ENCODE measurements at places on chromosomes 7 and 10.
A peak's percentile ranks its signal among the peaks of the same experiment; 100 is the strongest.

GRCh38 chr10:124279882-124280281, 138.8 kb downstream of the OAT start:
- DNase-seq = no peak

GRCh38 chr10:55897490-55897921, 463.6 kb downstream of the ZWINT start:
- DNase-seq = no peak

- DNase-seq = no peak
Observed at GRCh38 chr7:84372155-84372621, 177.6 kb upstream of the SEMA3A start.

DNA sequence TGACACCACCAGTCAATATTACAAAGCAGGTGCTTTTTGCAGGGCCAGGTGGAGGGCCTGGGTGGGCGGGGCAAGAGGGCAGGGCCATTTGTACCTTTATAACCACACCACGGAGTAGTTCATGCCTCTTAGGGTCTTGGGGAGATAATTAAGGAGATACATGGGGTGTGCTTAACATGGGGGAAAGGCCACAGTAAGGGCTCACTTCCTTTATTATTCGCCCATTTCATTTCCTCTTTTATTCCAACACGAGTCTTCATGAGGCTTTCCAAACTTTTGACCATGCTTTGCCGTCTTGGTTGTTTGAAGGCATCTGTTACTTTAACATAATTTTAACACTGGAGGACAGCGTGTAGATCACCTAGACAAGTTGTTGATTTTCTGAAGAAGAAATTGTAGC, 33.3 kb upstream of the LYZL2 start:
- DNase-seq = no peak

GRCh38 chr7:26305090-26305868, 13.6 kb downstream of the SNX10 start:
- no peak for DNase-seq

DNA sequence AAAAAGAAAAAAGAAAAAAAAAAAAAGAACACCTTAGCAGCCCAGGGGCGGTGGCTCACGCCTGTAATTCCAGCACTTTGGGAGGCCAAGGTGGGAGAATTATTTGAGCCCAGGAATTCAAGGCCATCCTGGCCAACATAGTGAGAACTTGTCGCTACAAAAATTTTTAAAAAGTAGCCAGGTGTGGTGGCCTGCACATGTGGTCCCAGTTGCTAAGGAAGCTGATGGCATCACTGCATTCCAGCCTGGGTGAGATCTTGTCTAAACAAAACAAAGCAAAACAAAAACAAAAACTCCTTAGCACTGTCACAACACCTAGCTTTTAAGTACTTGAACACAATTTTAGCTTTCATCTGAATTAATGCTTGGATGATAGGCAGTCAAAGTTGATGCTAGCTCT, 86.3 kb upstream of the MKLN1 start:
- DNase-seq = no peak

DNA sequence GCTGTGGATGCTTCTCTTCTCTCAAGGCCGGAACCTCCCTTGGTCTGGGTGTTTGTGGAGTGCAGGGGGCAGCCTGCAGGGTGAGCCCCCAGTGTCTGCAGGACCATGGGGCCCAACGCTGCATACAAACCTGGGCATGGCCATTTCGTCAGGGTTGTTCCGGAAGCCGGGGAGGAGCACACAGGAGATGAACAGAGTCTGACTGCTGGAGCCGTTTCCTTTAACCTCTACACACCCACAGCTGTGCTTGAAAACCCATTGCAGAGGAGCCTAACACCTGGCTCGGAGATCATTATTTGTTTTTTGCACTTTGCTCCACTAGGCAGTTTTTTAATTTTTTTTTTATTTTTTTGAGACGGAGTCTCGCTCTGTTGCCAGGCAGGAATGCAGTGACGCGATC, 167.6 kb upstream of the INSYN2A start:
- no peak for DNase-seq

DNA sequence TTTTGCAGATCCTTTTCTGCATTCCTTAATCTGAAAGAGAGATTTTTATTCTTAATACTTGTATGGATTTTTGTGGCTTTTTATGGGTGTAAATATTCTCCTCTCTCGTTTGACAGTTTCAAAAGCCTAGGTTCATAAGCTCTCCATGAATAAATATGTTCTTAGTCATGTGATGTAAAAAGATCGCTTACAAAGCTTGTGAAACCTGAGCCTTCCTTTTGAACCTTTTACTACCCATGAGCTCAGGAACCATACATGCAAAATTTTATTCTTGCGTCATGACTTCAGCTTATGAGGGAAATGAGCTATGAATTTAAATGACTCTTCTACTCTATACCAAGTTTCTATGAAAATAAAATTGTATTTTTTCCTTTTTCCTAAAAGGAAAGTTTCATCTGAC, 98.7 kb downstream of the POLL start:
- DNase-seq = peak; percentile 18

- DNase-seq = no peak
Observed at GRCh38 chr7:95520136-95520535, 34.4 kb downstream of the ASB4 start.

DNA sequence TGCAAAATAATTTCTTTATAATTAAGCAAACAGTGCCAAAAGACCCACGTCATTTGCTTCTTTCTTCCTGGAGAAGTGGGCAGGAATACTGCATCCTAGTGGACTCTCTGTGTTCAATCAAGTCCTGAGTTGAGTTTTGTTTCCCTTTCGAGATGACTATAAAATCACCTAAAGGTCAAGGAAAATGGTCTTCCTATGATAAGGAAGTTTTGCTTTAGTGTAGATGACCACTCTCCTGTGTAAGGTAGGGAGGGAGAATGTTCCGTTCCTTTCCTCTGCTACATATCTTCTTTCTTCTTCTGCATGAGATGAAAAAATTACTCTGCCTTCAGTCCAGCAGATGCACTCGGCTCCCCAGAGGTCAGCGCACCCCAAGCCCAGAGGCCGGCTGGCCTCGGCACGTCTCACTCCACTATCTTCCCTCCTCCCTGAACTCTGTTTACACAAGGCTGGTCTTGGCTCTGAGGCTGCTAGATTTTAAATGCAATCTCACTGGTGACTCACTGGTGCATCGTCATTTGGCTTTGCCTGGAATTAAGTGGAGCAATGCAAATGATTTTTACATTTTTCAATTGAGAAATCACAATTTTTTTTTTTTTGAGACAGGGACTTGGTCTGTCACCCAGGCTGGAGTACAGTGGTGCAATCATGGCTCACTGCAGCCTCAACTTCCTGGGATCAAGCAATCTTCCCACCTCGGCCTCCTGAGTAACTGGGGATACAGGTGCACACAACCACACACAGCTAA, 18.6 kb upstream of the VDAC2 start:
- no peak for DNase-seq

DNA sequence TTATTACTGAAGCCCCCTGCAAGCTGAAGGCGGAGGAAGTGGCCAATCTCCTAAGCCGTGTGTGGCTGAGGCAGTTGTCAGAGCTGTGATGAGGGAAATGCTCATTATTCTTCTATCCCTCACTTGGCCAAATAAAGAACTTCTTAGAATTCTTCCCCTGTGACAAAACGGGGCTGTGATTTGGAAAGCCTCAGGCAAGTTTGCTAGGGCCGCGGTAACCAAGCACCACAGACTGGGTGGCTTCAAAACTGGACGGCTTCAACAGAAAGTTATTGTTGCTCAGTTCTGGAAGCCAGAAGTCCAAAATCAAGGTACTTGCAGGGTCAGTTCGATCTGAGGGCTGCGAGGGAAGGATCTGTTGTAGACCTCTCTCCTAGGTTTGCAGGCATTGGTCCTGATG, 72.3 kb upstream of the STEAP1B start:
- DNase-seq = no peak

DNA sequence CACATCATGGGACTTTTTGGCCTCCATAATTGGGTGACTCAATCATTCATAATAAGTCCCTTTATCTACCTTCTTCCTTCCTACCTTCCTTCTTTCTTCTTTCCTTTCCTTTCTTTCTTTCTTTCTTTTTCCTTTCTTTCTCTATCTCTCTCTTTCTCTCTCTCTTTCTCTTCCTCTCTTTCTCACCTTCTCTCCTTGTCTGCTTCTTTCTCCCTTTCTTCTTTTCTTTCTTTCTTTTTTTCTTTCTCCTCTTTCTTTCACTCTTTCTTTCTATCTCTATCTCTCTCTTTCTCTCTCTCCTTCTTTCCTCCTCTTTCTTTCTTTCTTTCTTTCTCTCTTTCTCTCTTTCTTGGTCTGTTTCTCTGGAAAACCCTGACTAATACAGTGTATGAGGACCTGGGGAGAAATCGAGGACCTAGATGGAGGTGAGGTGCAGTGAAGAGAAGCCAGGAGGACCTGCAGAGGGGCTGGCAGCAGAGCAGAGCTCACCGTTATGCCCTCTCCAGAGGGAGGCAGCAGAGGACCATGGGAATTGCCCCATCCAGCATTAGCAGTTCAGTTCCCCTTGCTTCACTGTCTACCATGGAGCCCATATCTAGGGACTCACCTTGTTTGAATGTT, 52.7 kb upstream of the BTRC start:
- peak; percentile 18 for DNase-seq

DNA sequence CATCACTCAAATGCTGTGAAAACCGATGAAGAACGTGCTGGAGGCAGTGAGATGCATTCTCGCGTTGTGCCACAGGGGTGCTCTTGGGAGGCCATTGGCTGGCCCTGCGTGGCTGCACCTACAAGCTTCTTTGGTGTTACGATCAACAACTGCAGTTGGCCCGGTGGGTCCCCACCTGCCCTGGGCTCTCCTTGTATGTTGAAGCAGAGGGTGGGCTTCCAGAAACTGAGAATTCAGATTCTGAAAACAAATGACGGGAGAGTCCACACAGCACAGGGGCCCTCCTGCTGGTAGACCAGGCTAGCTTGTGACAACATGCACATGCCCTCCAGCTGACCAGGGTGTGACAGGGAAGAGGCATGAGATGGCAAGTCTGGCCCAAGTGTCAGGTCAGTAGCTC, 23.7 kb upstream of the DDC start:
- DNase-seq = no peak

DNA sequence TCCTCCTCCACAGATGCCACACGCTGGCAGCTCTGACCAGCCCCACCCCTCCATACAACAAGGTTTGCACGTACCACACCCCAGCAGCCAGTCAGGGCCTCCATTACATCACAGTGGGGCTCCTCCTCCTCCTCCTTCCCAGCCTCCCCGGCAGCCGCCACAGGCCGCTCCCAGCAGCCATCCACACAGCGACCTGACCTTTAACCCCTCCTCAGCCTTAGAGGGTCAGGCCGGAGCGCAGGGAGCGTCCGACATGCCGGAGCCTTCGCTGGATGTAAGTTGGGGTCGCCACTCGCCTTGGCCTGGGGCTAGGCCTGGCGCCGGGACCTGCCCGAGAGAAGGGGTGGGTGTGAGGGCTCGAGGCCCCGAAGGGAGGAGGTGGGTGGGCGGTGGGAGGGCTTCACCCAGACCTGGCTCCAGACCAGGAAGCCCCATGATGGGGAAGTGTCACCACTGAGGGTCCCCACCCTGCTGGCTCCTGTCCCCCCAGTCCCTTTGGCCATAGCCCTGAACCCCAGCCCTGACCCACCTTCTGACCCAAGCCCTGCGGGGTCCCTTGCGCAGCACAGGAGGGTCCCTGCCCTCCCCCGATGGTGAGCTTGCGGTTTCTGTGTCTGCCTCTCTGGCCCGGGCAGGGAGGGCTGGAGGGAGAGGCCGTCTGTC, 36.2 kb upstream of the PPIF start:
- no peak for DNase-seq

- DNase-seq = no peak
Observed at GRCh38 chr7:142889816-142890215, 4.3 kb upstream of the TRPV6 start.

DNA sequence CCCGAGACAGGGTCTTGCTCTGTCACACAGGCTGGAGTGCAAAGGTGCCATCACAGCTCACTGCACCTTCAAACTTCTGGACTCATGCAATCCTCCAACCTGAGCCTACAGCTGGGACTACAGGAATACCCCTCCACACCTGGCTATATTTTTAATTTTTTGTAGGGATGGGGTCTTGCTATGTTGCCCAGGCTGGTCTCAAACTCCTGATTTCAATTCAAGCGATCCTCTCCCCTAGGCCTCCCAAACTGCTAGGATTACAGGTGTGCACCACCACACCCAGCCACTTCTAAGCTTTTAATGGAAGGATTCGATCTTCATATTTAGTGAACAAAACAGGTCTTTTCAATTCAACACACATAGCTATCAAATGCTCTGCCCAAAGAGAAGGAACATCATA, 29.7 kb downstream of the FZD9 start:
- DNase-seq = no peak

DNA sequence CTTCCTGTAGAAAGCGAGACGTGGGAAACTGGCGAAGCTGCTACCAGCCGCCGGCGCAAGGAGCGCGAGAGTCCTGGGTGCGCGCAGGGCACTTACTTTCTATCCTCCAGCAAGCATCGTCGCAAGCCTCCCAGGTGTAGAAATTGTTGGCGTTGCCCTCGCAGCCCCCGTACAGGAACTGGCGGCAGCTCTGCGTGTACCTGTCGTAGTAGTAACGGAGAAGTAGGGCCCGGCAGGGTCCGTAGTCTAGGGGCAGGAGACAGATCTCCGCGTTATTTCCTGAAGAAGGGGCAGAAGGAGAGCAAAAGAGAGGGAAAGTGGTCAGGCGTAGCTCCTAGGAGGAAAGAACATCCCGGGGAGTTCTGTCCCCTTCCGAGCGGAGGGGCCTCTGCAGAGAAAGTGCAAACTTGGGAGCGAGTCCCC, 501 bp downstream of the TFPI2 start:
- DNase-seq = no peak

DNA sequence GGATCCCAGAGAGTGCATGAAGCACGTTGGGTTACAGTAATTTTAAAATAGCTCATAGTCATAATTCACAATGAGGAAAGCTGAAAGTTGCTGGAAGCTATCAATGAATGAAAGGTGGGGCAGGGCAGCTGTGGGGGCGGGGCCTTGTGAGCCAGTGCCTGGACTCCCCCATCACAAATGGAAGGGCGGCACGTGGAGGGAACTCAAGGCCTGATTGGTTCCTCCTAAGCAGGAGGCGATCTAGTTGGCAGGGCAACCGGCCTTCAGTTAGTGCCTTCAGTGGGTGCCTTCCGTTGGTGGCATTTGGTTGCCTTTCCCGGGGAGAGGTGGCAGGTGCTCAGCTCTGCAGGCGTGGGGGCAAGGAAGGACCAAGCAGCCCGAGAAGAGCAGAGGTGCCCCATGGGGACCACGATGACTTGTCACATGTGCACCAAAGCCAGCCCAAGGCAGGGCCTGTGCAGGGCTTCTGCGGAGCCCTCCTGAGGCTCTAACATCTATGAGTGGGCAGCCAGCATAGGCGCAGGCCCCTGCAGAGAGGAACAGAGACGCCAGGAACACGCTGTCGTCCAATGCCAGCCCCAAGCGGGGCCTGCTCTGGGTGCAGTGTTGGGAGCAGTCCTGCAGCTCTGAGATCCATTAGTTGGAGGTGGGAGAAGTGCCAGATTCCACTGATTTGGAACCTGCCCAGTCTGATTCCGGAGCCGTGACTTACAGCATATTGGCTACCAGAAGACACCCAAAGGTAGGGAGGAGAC, 59.8 kb upstream of the PDSS1 start:
- DNase-seq = no peak

DNA sequence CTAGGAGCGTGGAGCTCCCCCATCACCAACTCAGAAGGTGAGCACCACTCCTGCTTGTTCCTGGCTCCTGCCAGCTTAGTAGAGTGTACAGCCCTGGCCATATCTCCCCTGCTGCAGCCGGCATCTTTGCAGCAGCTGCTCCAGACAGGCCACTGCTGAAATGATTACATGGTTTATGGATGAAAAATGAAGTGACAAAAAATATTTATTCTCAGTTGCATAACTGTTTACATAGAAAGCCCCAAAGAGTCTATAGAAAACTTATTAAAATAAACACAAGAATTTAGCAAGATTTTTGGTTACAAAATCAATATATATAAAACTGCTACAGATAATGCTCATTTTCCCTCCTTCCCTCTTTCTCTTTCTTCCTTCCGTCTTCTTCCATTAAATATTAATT, 27.2 kb downstream of the C10orf67 start:
- DNase-seq = no peak

All from NCI-H1048 (cell line).